ENCODE measurements at places on chromosomes 11 and 22.

GRCh38 chr11:121898903-121899302 lies 217.1 kb downstream of the BLID start:
- no peak for DNase-seq

GRCh38 chr22:23608583-23608982 lies 23.5 kb downstream of the DRICH1 start:
- DNase-seq: no peak

GRCh38 chr11:61278001-61278470 lies 17.1 kb downstream of the VWCE start:
- no peak for DNase-seq

- no peak for DNase-seq
These were observed 9.6 kb downstream of the SSTR3 start for GRCh38 chr22:37202716-37203115.

- DNase-seq: no peak
These were observed 14.6 kb upstream of the TMEM123 start for GRCh38 chr11:102467080-102467708.

DNA sequence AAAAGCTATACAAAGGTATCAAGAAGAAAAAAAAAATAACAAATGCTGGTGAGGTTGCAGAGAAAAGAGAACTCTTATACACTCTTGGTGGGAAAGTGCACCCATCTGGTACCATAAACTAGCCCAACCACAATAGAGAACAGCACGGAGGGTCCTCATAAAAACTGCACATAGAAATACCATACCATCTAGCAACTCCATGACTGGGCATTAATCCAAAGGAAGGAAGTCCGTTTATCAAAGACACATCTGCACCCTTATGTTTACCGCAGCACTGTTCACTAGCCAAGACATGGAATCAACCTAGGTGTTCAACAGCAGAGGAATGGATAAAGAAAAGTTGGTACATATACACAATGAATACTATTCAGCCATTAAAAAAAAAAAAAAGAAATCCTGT lies 10.8 kb upstream of the CLDN5 start:
- no peak for DNase-seq

DNA sequence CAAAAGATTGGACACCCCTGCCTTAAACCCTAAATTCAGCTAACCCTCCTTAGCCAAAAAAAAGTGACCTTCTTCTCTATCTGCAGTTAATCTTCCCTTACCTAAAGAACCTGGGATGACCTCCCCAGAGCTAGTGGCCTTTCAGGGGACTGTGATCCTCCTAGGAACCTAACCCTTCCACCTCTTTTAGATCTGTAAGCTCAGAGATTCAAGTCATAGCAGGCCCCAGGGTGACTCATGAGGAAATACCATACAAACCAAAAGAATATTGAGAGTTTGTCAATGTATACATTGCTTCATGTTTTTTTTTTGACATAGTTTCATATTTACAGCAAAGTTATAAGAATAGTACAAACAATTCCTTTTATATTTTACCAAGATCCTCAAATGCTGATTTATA lies 38.3 kb upstream of the CXCR5 start:
- DNase-seq: no peak

DNA sequence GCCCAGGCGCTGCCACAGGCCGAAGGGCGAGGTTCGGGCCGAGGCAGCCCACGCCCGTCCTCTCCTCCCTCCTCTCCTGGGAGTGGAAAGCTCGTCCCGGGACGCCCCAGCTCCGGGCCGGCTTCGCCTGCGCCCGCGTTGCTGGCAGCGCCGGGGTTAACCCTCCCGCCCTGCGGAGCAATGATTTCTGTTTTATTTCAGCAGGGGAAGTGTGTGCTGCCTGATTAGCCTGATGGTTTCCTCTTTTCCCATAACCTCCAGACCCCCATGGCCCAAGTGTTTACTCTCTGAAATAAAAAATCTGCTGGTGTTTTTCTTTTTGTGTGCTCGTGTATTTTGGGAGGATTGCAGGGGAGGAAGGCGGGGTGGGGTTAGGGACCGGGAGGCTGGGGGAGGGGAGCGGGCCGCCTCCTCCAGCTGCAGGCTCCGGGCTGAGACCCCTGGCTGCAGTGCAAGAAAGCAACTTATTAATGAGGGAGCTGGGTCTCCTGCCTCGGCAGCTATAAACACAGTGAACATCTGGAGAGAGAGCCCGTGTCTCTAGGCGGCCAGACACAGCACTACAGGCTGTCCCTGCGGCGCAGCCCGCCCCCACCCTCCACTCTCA lies 38.6 kb downstream of the ETS1 start:
- peak; percentile 37 for DNase-seq

GRCh38 chr11:120578596-120579154 lies 67.1 kb downstream of the GRIK4 start:
- DNase-seq: no peak
